NCI-H2029 treated with DMSO at 0.1 percent for 48 hours (cell line): ENCODE measurements at places on chromosomes 16 and 17.

GRCh38 chr16:5412731-5413130, 315.1 kb upstream of the EEF2KMT start:
- no peak for DNase-seq

DNA sequence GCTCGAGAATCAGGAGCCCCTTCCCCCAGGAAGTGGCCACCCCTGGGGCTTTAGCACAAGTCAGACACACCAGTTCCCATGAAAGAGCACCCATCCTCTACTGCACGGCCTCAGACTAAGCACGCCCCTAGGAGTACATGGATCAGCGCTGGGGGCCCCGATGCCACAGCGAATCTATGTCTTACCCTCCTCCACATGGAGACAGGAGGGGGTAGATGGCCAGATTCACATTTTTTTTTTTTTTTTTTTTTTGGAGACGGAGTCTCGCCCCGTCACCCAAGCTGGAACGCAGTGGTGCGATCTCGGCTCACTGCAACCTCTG, 3.2 kb upstream of the EXOSC6 start:
- DNase-seq: no peak

DNA sequence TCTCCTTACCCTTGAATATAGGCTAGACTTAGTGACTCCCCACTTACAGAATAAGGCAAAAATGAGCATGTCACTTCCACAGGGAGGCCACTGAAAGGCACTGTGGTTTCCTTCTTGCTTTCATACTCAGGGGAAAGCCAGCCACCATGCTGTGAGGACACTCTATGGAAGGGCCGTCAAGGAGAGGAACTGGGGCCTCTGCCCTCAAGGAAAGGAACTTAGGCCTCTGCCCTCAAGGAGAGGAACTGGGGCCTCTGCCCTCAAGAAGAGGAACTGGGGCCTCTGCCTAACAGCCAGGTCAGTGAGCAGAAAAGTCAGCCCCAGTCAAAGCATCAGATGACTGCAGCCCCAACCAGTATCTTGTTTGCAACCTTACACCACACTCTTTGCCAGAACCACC, 30.1 kb downstream of the VPS35 start:
- DNase-seq: no peak

- DNase-seq: no peak
These were observed 42.5 kb upstream of the TANC2 start for GRCh38 chr17:62923258-62924150.

DNA sequence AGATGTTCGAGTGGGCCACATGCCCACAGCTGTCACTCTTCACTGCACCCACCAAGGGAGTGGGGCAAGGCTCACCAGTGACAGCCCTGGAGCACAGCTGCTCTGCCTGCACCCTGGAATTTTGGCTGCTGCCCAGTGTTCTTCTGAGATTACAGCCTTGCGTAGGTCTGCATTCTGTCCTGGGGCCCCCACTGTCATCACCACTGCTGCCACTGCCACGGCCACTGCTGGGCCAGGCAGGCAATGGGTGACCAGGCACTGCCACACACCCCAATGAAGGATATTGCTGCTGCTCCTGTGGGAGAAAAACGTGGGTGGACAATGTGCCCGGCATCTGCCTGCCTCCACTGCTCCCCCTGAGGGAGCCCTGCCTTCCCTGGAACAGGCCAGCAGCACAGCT, 1717.0 kb downstream of the TP53TG3F start:
- no peak for DNase-seq

GRCh38 chr16:9845661-9846361, 336.4 kb downstream of the GRIN2A start:
- no peak for DNase-seq

DNA sequence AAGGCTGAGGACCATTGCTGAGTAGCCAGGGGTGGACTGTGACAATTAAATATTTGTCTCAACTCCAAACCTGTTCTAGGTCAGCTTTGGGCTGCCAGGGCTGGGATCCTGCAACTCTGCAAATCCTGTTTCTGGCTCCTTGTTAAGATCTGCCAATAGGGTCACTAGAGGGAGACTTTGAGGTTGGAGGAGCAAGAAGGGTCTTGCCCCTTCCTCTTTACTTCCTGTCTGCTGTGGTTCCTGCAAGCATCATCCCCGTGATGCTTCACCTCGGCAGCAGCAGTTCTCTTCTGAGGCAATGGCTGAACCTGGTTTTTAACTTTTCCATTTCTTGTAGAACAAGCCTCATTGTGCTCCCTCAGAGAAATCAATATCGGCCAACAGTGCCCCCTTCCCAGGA, 124.6 kb downstream of the IRX5 start:
- DNase-seq: no peak

DNA sequence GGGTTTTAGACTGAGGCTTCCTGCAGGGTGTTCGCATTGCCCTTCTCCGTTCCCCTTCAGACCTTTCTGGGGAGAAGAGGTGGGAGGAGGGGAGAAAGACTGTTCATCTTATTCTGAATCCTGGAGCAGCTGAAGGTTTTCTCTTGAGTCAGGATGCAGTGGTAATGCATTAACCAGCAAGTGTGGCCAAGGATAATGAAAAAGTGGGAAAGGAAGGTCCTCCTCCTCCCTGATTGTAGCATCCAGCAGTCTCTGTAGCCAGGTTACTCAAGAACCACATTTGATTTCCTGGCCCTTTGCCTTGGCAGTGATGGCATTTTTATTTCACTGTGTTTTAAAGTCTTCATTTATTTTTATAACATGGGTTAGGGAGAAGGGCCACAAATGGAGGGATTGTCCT, 59.1 kb downstream of the CYLD start:
- DNase-seq: no peak

- DNase-seq: no peak
These were observed 1.7 kb downstream of the ZNF267 start for GRCh38 chr16:31875112-31875803.

DNA sequence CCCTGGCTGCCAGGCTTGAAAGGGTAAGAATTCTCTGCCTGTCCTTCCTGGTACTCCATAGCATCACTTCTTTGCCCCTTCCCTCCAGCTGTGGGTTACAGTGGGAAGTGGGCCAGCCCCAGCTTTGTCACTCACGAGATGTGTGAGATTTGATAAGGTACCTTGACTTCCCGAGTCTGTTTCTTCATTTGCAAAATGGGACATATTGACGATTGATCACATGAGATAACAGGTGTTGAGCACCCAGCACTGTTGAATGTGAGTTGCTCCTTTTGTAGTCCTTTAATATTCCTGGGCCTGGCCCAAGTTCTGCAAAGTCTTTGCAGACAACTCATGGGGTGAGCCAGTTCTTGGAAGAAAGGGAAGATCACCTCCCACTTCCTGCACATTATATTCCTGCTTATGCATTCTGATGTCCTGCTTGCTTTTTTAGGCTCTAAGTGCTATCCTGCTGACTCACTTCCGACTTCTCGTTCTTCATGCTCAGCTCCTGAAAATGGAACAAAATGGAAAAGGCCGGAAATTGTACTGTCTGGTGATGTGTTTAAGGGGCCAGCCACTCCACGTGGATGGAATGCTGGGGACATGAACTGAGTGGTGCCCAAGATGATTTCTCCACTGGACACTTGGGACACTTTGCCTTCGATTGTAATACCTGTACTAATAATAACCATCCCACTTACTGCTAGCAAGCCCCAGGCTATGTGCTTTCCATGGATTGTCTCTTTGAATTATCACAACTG, 8.3 kb upstream of the NLK start:
- DNase-seq: no peak

DNA sequence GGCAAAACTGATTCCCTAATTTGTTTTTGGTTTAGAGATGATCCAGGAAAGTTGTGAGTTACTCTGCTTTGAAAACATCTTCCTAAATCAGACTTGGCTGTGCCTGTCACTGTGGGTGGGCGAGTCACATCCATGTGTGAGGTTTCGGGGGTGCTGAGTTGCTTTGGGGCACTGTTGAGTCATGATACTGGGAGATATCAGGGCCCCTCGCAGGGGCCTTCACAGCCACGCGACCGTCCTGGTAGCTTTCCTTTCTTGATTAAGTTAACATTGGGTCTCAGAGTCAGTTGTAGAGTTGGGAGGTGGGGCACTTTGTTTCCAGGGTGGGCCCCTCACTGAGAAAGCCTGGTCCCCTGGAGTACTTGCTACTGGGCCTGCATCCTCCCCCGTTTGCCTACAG, 58.3 kb upstream of the LGALS9 start:
- DNase-seq: no peak

GRCh38 chr17:21286066-21286770, 1.7 kb downstream of the MAP2K3 start:
- DNase-seq: peak; percentile 57

- DNase-seq: no peak
These were observed 3.0 kb downstream of the CDH1 start for GRCh38 chr16:68739964-68740627.

DNA sequence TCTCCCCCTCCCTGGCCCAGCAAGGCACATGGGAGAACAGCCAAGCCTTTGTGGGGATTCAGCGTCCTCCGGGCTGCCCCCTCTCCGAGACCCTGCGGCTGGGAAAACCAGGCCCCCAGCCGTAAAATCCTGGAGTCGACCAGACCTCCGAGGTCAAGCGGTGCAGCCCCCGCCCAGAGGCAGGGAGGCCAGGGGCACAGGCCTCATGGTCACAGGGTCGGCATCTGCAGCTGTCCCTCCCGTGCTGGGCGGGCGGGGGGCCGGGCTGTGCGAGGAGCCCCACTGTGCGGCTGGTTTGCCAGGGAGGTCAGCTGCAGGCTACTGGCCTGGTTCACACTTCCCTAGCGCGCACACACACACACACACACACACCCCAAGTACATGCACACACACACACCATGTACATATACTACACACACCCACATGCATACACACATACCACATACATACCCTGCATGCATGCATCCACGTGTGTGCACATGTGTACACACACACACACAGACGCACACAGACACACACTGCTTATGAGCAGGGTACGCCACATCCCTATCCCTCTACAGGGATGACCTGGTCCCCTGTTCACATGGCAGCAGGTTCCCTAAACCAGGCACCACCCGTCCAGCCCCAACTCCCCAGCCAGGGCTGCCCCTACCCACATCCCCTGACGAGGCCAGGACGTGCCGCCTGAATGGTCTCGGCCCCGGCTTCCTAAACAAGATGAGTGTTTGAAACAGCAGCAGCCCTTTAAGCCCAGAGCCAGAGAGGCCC, 108.9 kb upstream of the CIBAR2 start:
- DNase-seq: no peak

GRCh38 chr17:49935526-49936210, 33.3 kb upstream of the DLX4 start:
- no peak for DNase-seq

DNA sequence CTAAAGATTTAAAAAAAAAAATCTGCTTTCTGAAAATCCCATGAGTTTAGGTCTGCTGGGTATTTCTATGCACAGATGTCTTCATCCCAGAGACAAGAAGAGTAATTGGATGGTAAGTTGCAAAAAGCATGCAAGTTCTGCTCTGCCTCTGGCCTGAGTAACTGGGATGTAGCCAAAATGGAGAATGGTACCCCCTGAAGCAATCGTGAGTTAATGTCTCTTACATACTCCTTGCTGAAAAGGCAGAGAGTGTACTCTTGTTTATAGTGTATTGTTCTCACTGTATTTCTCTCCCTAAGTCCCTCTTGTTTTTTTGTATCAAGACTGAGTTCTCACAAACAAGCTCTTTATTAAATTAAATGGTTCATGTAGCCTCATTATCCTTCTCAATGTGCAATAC, 259.0 kb downstream of the IRX3 start:
- DNase-seq: no peak

DNA sequence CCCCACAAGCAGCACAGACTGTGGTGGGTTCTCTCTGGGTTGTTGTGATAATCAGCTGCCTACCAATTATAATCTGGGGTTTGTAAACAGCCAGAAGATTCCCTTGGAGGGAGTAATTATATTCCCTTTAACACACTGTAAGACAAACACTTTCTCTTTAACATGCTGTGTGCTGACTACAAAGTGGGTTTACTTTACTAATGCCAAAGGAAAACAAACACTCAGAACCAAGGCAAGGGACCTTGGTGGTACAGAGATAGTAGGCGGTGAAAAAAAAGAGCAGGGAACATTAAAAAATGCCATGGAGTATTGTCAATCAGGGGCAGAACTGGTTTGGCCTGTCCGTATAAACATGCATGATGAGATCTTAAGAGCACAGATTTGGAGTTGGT, 3.0 kb upstream of the VAT1L start:
- DNase-seq: peak; percentile 55

DNA sequence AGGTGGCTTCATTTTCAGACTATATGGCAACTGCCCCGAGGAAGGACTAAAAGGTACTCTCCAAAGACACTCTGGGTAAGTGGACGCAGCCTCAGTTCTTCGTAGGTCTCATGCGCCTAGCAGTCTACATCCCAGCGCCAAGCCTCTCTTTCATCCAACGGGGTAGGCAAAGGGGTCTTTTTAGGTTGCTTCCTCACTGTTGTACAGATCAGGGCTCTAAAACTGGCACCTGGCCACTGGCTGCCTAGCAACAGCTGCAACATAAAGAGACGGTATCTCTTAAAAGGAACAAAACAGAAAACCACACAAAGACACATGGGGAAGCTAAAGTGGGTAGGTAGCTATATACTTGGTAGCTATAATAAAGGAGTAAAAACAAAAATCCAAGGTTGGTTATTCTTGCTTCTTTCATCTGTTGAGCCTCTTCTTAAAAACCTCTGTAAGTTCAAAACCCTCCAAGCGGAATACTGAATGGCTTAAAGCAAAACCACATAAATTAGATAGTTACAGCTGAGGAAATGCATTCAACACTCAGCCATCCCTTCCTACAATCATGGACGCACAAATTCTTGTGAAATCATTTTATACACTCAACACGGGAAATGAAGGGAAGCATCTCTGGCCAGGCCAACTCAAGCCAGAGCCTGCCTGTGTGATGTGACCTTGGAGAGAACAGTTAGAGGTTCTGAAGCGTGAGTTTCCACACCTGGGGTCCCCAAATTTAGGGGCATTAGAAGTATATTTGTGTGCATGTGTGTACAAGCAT, 22.7 kb downstream of the CYTH1 start:
- DNase-seq: peak; percentile 59

- no peak for DNase-seq
These were observed 172.5 kb downstream of the AHSP start for GRCh38 chr16:31700200-31700529.

GRCh38 chr17:28620010-28620409, 6.0 kb upstream of the RSKR start:
- DNase-seq: no peak

GRCh38 chr16:25210758-25211157, 6.0 kb upstream of the AQP8 start:
- DNase-seq: no peak
